Stimulated activated CD8-positive, alpha-beta memory T cell treated with anti-CD3 and anti-CD28 coated beads, Interleukin-15, amount 100 ng/mL, for 4 hours (primary cell): ENCODE measurements at places on chromosomes 2 and 18.

GRCh38 chr2:71935262-71935848 lies 212.3 kb downstream of the CYP26B1 start:
- no peak for DNase-seq

DNA sequence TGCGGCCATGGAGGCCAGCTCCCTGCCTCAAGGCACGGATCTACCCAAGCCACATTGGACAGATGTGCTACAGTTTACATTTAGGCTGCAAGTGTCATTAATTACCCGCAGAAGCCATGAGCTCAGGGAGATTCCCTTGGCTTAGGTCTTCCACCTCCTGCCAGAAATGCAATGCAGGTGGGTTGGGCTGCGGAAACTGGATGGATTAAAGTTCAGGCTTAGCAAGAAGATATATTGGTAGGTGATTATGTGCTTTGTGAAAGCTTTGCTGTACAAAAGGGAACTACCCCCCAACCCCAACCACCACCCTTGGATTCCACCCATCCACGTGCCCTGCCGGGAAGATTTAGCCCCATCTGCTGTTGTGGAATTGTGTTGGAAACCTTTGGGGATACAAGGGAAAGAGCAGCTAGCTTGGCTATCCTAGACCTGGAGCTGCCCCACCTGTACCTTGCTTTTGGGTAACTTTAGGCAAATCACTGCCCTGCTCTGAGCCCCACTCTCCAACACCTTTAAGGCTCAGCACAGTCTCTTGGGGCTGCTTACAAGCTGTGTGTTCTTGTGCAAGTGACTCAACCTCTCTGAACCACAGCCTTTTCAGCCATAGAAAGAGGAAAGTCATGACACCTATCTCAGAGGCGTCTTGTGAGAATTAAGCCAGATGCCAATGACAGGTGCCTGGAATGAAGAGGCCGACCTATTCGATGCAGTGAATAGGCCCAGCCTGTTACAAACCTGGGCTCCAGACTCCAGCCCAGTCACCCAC lies 141.6 kb upstream of the GLI2 start:
- DNase-seq: no peak

DNA sequence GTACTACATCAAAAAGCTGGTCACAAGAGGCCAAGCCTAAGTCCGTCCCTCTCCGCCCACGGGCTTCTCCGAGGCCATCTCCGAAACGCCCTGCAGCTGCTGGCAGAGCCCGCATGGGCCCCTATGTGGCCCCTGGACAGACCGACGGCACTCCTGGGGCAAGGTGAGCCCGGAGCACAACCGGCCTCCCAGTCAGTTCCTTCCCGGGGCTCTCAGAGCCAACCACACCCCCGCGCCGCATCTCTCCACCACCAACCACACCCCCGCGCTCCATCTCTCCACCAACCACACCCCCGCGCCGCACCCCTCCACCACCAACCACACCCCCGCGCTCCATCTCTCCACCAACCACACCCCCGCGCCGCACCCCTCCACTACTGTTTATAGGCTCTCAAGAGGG lies 93.5 kb downstream of the ZNF516 start:
- DNase-seq: no peak

DNA sequence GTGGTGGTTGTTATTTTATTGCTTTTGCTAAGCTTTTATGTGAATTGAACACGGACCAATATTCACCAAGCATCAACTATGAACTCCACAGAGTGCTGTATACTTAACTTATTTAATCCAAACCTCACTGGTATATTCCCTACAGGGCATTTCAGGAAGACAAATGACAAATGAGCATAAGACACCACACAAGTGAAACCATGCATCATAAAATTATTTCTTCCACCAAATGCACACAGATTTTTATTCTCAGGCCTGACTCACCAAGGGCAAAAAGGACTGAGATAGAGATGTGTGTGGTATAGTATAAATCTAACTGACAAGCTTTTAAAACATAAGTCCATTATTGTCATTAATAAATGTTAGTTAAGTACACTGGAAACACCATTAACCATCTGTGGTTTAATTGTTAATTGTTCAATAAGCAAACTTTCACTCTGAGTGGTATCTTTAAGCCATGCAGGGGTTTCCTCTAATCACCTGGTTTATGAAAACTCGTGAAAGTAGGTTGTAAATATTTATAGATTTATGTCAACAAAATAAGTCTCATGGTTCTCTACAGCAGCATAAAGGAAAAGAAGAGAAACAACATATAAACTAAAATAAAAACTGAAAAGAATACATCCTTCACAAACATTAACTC lies 77.6 kb upstream of the CRIM1 start:
- no peak for DNase-seq

- DNase-seq: no peak
Observed at GRCh38 chr2:15899327-15899612, 41.1 kb upstream of the MYCN start.

- DNase-seq: peak; percentile 69
Observed at GRCh38 chr18:3449512-3450011, 410 bp upstream of the TGIF1 start.
